ENCODE measurements at places on chromosomes 13 and 19.
A peak's percentile ranks its signal among the peaks of the same experiment; 100 is the strongest.

DNA sequence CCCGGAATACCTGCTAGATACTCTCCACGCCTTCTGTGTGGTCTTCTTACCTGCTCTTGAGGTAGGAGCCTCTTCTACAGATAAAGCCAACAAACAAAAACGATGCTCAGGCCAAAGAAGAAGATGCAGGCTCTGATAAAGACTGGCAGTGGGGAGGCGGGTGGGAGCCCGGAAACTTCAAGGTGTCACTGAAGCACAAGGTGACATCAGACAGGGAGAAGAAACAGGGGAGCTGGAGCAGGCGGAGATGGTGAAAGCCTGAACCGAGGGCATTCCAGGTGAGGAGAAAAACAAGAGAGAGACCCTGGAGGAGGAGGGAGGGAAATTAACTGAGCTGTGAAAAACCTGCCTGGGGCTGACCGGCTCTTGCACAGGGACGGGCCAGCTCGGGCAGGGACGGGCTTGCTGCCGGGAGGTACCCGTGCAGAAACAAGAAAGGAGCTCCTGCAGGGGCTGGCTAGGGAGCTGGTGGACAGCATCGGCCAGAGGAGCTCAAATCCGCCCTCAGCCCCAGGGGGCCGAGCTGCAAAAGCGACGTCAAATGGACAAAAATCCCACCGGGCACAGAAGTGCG is 19.0 kb downstream of the GNG7 start:
- no peak for DNase-seq

- DNase-seq = no peak
These were observed 792.1 kb upstream of the SPRY2 start for GRCh38 chr13:81133066-81133465.

DNA sequence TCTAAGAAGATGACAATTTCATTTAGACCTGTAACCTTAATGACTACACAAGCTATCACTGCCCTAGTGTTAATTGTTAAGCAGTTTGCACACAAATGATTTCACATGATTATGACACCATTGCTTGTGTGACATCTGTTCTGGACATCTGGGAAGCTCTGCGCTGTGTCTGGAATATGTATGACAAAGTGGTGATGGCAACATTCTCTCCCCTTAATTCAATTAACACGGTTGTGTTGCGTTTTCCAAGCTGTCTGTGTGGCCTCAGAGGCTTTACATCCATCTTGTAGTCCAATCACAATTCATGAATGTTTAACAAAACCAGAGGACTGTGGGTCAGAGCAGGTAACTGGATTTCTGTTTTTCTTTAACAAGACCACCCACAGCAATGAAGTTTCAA is 204.4 kb downstream of the COG6 start:
- no peak for DNase-seq

DNA sequence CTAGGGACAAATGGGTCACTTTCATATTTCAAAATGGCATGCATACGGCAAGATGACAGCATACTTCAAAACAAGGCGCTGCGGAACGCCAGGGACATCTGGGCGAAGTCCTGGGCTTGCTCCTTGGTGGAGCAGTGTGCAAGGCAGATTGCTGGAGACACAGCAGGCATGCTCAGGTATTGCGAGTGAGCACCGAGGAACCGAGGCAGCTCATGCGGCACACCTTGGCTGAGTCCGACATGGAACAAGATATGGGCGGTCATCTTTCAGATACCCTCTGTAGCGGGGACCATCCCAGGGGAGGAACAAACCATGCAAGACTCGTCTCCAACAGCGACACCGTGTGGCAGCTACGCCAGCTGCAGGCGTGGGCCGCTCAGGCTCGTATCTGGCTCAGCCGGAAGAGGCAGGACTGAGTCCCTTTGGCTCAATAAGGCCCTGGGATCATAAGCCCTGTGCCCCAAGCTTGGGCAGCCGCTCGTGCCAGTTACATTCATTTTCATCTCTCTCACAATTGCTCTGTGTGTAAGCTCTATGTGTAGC is 112.4 kb downstream of the NUFIP1 start:
- no peak for DNase-seq

- DNase-seq = no peak
These were observed 14.7 kb downstream of the CILP2 start for GRCh38 chr19:19552798-19553197.

GRCh38 chr13:27662738-27663470 is 41.2 kb downstream of the POLR1D start:
- DNase-seq = peak; percentile 34

- DNase-seq = no peak
These were observed 108.3 kb downstream of the SLITRK5 start for GRCh38 chr13:87779426-87779825.

DNA sequence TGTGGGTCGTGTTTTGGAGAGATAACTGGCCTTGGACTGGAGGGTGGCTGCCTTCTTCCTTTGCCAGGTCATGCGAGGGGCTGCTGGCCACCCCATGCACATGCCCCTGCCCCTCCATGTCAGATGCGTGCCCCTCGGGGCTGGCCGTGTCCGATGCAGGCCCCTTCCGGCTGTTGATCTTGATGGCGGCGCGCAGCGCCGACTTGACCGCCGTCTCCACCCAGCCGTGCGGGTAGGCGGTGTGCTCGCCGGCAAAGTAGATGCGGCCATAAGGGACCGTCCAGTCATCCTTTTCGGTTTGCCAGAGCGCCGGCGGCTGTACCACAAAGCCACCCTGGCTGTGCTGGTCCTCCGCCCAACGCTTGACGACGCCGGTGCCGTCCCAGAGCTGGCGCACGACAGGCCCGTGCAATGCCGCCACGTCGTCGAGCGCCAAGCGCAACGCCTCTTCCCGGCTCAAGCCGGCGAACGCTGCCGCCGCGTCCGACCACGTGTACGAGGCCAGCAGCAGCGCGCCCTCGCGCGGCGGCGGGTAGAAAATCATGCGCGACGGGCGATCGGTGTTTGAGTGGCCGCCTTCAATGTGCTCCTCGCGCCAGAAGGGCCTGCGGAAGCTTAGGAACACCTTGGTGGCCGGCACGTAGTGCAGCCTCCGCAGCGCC is 6.9 kb downstream of the IL4I1 start:
- peak; percentile 53 for DNase-seq

- DNase-seq = no peak
These were observed 31.2 kb upstream of the DGKH start for GRCh38 chr13:42017264-42017663.

GRCh38 chr19:33434886-33435705 is 61.6 kb downstream of the CEBPG start:
- DNase-seq = no peak

GRCh38 chr19:33763633-33764371 is 32.9 kb upstream of the KCTD15 start:
- peak; percentile 91 for DNase-seq

GRCh38 chr13:27336014-27336673 is 65.5 kb downstream of the RASL11A start:
- no peak for DNase-seq

DNA sequence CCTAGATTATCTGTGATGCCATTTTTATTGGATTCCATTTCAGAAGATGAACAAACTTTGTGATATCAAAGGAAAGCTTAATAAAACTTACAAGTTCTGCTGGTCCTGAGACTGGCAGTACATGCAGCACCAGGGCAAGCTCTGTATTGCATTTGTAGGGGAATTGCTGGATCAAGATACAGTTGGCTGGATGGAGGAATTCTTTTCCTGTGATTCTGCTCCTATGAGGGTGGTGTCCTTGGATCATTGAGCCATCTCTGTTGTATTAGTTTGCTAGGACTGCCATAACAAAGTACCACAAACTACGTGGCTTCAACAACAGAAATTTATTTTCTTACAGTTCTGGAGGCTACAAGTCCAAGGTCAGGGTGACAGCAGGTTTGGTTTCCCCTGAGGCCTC is 33.9 kb upstream of the CSNK1A1L start:
- no peak for DNase-seq

DNA sequence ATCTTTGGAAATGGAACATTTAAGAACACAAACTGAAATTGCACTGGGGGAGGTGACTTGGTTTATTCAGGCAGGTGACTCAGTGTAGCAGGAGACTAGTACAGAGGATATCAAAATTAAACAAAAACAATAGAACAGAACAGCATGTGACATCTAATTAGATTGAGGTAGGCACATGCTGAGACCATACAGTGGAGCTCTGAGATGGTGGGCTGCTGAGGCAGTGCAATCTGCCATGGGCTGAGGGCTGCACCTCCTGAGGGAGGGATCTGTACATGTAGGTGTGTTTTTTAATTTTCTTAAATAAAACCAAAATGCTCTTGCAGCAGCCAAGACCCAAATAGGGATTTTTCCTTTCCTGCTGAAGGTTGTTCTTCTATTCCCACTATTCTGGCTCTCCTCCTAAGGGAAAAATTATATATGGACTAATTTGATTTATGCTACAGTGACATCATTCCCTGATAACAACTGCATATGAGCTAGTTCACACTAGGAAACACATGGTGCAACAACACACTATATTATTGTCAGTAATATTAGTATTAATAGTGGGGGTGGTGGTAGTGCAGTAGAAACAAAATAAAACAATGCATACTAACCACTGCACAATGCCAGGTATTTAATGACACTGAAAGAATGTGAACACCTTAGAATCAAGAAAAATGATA is 48.0 kb downstream of the LNX2 start:
- no peak for DNase-seq

GRCh38 chr19:56393119-56394012 is at the start of gene ZNF582:
ZNF582 (minus strand) TSS chr19:56393534; CDS start chr19:56391752, 1,782 bp downstream.
- peak; percentile 97 for DNase-seq

DNA sequence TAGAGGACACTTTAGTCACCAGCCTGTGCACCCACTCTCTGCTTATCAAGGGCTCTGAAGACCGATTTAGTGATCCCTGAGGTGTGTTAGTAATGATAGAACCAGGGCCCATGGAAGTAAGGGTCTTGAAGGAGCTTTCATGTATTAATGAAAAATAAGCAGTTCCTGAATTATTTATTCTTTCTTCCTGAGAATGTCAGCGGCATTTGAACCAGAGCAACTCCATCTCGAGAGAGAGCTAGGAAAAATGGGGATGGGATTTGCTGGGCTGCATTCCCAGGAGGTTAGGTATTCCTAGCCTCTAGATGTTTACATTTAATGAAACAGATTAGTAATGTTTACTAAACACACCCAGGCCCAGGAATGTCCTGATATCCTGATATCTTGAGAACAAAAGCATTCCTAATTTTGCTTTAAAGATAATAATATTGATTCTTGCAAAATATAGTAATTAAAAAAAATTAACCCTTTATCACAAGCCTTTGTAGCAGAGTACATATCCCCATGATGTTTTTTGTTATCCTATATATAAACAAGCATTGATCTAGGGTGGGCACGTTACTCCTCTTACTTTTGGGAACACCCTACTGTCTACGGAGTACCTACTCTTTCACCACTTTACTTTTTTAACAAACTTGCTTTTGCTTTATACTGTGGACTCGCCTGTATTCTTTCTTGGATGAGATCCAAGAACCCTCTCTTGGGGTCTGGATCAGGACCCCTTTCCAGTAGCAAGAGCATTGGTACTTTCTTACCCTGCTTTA is 63.1 kb downstream of the COG3 start:
- DNase-seq = no peak

GRCh38 chr13:110981379-110981778 is 66.5 kb upstream of the ANKRD10 start:
- DNase-seq = no peak

- no peak for DNase-seq
These were observed 19.8 kb downstream of the RBM26 start for GRCh38 chr13:79386125-79386826.

DNA sequence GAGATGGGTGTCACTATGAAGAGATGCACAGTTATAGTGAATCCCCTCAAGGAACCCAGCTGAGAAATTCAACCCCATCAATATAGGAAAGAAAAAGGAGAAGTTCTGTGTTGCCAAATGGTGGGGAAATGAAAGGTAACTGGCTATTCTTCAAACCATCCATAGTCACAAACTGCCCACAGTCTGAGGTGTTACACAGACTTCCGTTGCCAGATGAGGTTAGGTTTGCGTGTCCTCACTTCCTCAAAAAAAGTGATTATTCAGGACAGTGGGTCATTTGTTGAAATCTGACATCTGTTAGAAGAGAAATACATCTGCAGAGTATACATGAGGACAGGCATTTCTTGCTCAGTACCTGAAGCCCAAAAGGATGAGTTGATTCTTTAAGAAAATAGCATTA is 9.0 kb downstream of the SIGLEC5 start:
- DNase-seq = no peak

DNA sequence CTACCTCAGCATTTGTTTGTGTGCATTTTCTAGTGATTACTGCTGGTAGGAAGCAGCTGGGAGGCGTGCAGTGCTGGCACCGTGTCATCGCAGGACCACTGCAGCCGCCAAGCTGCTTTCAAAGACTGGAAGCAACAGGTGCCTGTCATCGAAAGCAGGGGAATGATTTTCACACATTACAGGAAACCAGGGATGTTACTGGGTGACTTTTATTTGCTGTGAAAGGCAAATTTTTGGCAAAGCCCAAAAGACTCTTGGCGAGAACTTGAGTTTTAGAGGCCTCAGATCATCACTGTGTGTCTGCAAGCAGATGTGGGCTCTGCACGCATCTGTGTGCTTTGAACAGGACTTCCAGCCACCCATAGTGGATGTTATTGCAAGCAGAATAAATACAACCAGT is 176.4 kb downstream of the FLT1 start:
- DNase-seq = no peak

- no peak for DNase-seq
These were observed 11.1 kb downstream of the PALM start for GRCh38 chr19:719636-720344.

DNA sequence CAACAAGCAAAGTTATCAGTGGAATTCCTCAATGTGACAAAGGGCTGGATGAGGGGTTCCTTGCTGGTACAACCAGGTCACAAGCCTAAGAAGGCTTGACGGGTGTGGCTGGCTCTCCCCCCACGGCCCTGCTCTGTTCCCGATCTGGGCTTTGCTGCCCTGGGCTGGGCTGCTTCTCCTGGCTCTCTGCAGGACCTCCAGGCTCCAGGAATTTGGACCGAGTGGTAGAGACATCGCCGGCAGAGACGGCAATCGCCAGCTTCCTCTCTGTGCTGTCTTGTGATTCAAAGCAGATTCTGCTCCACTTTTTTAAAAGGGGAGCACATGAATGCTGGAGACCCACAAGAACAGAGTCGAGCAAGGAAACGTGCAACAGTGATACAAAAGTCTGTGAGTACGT is at the start of gene SERPINE3:
Gene SERPINE3, plus strand, starts transcription at position 338 of the 400 bp plus-strand sequence. CDS start 1,401 bp downstream, outside the sequence.
- no peak for DNase-seq

GRCh38 chr19:18194554-18195238 is 1.7 kb downstream of the MPV17L2 start:
- DNase-seq = no peak

DNA sequence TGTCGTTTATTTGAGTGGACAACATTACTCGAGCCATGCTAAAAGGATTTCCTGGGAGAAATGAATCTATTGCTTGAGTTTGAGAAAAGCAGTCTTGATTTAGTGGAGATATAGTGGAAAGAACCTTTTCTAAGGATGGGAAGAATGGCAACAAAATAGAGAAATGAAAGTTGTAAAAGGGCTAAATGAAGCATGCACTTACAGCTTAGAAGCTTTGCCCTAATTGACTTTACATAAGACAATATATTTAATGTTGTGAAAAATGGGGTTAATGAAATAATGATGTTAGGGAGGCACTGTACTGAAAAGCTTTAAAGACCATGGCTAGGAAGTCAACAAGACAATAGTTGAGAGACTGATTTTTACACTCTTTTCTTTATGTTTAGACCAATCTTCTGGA is 35.4 kb downstream of the SLC10A2 start:
- DNase-seq = no peak

Data from G401 (cell line).